Left colon (tissue), 2 donors: ENCODE measurements at places on chromosomes 7 and 10. TPM values are rescaled to one million over a fixed set of nuclear protein-coding genes. Genes with fewer than 3 reads are reported as not detected.

The LRRC18 gene
- not detected for total RNA-seq

DNA sequence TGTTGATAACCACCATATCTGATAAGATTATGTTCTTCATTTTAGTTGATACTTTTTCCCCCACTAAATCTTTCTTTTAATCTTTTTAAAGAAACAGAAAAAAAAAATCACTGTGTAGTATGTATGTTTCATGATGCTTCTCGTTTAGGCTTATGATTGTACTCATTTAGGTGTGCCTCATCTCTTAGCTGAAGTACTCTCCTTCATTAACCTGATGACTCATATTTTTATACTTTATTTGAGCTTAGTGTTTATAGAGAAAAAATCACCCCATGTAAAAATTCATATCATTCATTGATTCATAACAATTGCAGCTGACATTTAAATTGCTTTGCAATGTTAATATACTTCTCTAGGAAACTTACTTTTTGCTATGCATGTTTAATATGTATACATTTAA is 158.9 kb downstream of the MLLT10 start:
- DNase-seq, result no peak

The NPY gene
- not detected for total RNA-seq

DNA sequence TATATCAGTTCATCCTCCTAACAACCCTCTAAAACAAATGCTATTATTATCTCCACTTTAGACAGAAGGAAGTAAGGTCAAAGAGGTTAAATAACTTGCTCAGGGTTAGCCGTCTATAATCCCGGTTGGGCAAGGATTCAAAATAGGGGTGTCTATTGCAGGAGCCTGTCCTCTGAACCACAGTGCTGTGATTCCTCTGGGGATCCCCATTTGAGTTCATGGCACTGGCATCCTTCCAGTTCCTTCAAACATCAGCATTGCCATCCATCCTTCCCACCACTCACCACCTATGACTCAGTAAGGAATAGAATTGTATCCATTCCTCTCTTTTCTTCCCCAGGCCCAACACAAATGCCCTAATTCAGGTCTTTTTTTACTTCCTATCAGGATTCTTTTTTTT is 25.6 kb downstream of the HPS6 start:
- DNase-seq, result no peak

DNA sequence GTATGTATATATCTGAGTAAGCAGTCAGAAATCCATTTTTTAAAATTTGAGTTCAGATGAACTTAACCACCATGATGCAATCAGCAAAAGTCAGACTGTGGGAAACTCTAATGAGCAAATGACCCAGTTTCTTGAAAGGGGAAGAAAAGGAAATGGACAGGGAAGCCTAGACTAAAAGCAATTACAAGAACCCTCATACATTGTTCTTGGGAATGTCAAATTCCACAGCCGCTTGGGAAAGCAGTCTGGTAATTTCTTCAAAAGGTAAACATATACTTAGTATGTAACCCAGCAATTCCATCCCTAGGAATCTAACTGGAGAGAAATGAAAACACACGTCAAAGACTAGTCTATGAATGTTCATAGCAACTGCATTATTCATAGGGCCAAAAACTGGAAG is 16.4 kb upstream of the FOXK1 start:
- DNase-seq, result no peak

- no peak for DNase-seq
Measured at GRCh38 chr10:28137907-28138880, 139.3 kb upstream of the ODAD2 start.

DNA sequence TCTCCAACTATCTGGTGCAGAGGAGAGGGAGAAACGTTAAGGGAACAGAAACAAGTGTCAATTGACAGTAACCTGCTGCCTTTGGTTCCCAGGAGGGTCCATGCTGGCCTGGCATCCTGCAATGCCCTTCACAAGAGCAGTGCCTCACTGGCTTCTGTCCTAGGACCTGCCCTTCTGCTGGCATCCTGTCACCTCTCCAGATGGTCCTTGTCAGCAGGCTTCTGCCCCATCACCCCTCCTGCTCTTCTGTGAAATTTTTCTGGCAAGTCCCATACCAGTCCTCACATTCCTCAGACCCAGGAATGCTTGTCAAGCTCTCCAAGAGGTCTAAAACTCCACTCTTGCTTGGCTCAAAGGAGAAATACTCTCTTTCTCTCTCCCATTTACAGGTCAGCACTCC is 34.2 kb downstream of the C10orf67 start:
- no peak for DNase-seq

The MET gene
- total RNA-seq, result 41.2 TPM

- no peak for DNase-seq
Measured at GRCh38 chr10:111856631-111857030, 326.9 kb downstream of the GPAM start.

DNA sequence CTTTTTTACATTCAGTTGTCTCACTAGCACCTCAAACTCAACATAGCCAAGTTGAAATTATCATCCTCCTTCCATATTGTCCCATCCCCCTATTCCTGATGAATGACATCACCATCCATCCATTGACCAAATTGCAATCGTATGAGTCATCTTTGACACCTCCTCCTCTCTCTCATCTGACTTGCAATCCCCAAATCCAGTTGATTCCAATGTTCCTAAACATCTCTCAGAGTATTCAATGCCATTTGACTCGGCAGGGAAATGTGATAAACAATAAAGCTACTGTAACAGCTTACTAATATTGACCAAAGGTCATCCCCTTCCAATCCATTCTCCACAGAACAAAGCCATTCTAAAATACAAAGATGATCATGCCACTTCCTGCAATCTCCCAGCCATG is 1047.8 kb downstream of the NRG3 start:
- no peak for DNase-seq

DNA sequence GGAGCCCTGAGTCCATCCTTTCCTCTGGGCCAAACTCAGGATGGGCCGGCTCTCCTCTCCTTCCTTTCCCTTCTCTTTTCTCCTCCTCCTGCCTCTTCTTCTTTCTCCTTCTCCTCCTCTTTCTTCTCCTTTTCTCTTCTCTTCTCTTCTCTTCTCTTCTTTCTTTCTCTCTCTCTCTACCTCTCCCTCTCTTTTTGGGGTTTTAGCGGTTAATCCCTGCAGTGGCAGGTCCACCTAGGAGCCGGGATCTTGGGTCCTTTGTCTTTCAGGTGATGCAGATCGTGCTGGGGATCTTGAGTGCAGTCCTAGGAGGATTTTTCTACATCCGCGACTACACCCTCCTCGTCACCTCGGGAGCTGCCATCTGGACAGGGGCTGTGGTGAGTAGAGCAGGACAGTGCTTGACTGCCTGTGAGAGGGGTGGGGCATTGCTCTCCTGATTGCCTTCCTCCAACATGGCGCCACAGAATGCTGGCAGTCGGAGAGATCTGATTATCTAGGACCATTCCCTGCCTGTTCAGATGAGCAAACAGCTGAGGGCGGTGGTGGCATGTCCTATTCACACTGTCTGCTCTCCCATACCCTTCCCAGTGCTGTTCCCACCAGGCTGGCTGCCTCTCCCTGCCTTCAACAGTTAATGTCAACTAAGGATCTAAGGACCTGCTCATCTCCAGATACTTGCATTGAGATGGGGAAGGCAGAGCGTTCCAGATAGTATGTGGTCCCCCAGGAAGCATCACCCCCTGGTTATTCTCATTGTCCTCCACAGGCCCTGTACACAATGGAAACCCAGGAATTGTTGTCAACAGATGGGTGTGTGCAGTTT is 1.6 kb downstream of the TMEM176A start:
- no peak for DNase-seq

The NUPR2 gene
- total RNA-seq, result 0.95 TPM
